Urinary bladder (tissue), 4 donors: ENCODE measurements at places on chromosomes 13 and 19.

DNA sequence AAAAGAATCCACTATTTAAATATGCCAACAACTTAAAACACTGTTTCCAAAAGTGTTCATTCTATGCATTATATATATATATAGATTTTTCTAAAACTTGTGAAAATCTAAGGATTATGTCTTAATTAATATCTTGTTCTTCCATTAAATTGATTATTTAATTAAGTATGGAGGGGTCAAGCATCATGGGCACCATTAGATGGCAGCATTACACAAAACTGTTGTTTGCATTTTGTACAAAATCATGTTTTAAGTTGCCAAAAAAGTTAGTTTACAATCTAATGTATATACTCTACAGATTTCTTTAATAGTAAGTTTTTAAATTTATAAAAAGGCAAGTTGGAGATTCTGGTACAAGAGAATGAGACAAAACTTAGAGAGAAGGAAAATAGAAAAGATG, 213.2 kb upstream of the EDNRB start:
- no peak for DNase-seq

GRCh38 chr19:30719189-30719998, 347.2 kb downstream of the ZNF536 start:
- DNase-seq: no peak

DNA sequence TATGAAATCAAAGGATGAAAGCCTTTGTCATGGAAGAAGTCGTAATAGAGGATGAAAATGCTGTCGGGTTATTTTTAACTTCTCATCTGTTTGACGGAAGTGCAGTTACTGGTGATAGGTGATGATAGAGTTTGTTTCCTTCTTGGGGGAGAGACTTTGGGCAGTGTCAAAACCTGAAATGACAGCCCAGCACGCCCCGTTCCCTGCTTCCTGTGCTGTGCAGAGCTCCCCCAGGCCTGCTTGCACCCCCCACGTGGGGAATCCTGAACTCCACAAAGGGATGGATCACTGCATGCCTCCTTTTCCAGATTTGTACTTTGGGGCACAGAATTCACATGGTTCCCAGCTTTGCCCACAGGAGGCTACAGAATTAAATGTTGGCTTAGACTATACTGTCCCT, 102.7 kb downstream of the ATP11A start:
- DNase-seq: no peak

DNA sequence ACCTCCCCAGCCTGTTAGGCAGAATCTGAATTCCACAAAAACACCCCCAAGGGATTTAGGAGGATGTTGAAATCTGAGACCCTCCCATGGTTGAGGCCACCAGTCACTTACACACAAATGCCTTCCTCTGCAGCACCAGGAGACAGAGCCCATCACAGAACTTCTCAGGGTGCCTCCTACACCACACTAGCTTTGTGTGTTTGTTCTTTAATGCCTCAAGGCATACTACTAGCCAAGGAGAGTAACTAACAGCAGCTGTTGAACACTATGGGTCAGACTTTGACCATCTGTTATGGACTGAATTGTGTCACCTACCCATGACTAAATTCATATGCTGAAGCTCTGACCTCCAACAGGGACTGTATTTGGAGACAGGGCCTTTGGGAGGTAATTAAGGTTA, 9.5 kb upstream of the MED26 start:
- DNase-seq: no peak

DNA sequence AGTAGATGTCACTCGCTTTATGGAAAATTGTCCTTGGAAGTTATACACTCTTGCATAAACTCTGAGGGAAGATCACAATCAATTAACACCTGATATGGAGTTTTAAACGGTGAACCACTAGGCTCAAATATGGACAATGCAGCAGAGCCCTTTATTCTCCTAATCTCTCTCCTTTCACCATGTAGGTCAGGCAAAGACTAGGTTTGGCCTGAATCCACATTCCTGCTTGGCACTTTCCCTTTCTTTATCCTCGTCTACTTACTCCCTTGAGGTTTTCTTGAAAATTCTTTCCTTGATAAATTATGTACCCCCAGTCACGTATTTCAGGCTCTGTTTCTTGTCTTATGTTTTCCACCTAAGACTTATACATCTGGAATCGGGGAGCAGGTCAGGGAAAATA, 751.7 kb downstream of the DACH1 start:
- no peak for DNase-seq

- no peak for DNase-seq
Observed at GRCh38 chr19:6970443-6970842, 50.8 kb downstream of the MBD3L2B start.
